ENCODE measurements at places on chromosomes 11 and 22.

DNA sequence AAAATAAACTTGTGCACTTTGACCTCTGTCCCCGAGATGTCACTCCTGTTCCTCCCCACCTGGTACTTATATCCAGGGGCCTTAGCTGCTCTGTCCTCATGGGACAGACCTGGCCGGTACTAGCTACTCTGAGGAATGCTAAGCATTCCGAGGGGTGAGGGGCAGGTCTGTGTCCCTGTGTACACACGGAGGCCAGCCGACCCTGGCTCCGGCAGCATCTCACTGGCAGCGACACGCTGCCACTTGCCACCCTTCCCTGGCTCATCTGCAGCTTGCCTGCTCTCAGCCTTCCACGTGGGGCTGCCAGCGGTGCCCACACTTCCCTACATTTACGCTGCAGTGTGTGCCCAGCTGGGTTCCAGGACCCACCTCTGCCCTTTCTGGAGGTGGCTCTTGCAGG lies 21.6 kb upstream of the TEF start:
- DNase-seq, result no peak

GRCh38 chr11:73553266-73553665 lies 44.6 kb downstream of the FAM168A start:
- DNase-seq, result no peak

DNA sequence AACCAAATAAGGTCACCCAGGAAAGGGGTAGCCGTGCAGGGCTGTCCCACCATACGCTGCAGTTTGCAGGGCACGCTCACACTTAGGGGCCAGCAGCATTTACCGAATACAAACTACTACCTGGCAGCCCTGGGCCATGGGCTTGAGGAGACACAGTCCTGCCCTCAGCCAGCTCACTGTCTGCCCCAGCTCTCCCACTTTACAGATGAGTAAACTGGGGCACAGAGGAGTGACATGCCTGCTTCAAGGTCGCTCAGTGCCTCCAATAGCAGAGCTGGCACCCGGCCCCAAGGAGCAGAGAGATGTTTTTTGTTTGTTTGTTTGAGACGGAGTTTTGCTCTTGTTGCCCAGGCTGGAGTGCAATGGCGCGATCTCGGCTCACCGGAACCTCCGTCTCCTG lies 2.8 kb downstream of the FADS3 start:
- DNase-seq, result no peak

DNA sequence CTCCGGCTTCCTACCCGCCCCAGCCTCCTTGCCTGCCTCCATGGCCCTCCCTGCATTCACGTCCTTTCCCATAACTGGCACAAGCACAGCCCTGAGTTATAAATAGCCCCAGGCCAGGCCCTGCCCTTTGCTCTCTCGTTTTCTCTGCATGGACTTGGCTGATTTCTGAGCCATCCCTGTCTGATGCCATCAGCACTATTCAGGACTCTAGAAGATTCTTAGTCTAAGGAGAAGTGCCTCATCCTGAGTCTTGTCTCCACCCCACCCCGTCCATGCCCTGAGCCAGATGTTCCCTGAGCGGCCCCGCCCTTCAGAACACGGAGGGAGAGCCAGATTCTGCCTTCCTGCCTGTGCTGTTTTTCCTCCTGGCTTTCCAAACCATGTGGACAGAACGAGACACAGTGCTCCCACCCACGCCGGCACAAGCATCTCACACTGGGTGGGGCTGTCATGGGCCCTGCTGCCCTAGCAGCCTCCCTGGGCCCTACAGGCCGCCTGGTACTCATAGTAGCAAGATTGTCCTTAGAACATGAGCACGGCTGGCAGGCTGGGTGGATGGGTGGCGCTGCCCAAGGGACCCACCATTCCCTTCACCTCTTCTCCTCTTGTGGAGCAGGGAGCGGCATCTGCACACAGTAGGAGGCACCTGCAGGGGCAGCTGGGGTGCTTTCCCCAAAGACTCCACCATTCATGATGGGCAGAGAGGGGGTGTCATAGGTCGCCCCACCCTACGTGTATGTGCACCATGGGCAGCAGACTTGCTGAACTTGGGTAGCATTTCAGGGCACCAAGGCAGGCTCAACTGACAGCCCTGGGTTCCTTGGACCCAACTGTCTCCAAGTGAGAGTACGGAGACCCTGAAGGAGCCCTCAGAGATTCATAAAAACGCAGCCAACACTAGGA lies 76.9 kb downstream of the BCR start:
- DNase-seq, result no peak
